Smooth muscle cell of the brain vasculature (primary cell): ENCODE measurements at places on chromosomes 1 and 21.

GRCh38 chr1:176850871-176851270 is 313.6 kb downstream of the ASTN1 start:
- no peak for DNase-seq

DNA sequence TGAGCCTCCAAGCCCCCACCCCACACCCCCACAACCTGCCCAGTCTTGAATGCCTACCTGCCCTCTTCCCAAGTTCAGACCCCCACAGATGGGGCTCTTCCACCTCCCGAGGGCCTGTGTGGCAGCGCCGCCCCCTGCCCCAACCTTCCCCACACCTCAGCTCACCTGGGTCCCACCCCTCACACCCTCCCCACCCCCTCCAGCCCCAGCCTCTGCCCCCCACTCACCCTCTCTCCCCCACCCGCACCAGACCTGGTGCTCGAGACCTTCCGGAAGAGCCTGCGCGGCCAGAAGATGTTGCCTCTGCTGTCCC is 9.2 kb downstream of the TNFRSF18 start:
- no peak for DNase-seq

- no peak for DNase-seq
Measured at GRCh38 chr1:58874757-58875755, 91.2 kb upstream of the JUN start.

DNA sequence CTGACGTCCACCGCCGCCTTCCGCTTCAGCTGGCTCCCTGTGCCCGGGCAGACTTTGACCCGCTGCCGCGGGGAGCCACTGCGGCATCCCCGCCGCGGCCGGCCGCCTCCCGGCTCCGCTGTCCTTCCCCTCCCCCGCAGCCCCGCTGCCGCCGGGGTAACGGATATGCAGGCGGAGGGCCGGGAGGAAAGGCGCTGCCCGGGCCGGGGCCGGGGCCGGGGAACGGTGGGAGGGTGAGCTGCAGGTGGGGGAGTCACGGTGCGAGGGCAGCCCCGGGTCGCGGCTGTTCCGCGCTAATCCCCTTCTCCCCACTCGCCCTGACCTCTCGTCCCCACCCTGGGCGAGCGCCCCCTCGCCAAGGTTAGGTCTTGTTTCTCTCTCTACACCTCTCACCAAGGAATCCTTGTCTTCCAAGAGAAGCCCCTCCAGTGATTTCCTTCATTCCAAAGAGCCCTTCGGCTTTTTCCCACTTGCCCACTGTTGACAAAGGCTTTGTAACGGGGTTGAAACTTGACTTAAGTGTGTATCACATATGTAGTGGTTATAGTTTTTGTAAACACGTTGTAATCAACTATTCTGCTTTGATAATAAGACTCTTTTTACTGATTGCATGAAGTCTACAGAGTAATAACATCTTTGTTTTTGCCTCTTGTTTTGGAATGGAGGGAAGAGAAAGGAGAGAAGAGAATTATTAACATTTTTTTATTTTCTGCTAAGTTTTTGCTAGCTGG is 669 bp downstream of the XPR1 start:
- no peak for DNase-seq

GRCh38 chr1:6256645-6257044 is 4.3 kb downstream of the GPR153 start:
- DNase-seq, result no peak

- DNase-seq, result no peak
Measured at GRCh38 chr1:196667131-196667530, 15.3 kb downstream of the CFH start.

DNA sequence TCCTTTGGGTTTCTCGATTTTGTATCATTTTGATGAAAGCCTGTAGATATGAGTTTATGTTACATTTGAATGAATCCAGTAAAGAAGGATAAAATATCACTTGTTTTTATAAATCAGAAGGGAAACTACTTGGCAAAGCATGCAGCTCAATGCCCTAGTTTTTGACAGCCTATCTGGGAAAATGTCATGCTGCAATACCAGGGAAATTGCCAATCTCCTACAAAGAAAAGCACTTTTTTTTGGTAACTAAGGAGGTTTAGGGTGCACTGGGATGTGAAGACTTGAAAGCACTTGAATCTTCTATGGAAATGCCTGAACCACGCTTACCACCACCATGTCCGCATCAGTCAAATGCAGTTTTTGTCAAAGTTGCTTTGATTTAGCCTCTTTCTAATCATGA is 446.9 kb upstream of the LRRC7 start:
- no peak for DNase-seq

GRCh38 chr1:26403656-26404055 is 7.0 kb upstream of the LIN28A start:
- DNase-seq, result no peak

GRCh38 chr21:38753114-38753513 is 52.6 kb upstream of the ETS2 start:
- DNase-seq, result no peak

DNA sequence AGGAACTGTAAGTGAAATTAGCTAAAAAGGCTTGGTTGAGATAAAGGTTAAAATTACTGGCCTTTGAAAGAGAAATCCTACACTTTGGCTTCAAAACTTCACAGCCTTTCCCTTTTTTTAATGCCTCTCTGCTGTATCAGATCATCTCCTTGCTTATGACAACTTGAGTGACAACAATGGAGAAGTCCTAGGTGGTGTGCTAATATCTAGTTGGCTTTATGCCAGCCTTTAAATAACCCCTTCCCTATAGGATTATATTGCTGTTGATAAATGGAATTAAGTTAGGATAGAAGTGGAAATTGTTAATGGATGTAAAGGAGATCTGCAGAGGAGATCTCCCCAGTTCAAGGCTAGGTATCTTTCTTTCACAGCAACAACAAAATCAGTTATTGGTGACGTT is 130.2 kb upstream of the ATP1B1 start:
- no peak for DNase-seq

DNA sequence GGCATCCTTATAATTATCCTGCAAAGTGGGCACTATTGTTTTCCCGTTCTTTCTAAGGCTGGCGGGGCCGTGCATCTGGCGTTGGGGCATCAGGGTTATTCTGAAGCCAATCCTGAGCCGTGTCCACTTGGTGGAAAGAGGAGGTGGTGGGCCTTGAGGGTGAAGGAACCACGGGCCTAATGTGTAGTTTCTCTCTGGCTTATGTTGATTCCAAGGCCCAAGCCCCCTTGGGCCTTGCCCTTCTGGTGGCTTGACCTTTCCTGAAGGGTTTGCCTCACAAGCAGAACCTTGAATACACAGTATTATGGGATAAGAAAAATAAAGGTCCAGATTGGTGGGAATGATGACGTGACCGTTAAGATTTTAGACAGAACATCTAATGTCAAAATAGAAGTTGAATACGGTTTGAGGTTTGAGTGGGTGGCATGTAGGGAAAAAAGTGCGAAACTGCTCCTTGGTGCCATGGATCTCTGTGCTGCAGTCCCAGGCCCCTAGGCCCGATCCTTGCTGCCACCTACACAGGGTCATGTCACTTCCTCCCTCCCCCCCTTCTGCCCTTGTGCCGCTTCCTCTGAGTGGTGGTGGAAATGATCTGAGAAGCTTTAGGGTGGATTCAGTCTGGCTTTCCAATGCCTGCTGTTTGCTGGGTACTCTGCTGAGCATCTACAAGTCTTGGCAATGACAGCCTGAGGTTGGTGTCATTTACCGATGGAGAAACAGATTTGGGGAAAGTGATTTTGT is 90.5 kb downstream of the PRDM2 start:
- DNase-seq, result no peak

DNA sequence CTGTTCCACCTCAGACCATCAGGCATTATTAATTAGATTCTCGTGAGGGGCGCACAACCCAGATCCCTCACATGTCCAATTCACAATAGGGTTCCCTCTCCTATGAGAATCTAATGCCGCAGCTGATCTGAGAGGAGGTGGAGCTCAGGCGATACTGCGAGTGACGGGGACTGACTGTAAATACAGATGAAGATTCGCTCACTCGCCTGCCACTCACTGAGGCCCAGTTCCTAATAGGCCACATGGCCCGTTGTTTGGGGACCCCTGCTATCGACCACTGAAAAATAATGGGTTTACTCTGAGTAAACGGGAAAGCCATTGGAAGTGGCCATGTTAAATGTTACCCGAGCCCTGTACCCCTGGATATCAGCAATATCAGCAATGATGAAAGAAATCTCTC is 65.9 kb downstream of the GRIK1 start:
- no peak for DNase-seq

- DNase-seq, result no peak
Measured at GRCh38 chr21:36288651-36289243, 31.2 kb upstream of the MORC3 start.

GRCh38 chr1:68819190-68819829 is 322.4 kb upstream of the DEPDC1 start:
- no peak for DNase-seq
